NCI-H226 (cell line): ENCODE measurements at places on chromosomes 11 and 22.
A peak's percentile ranks its signal among the peaks of the same experiment; 100 is the strongest.

- DNase-seq, result peak; percentile 11
These were observed 56.8 kb downstream of the FCHSD2 start for GRCh38 chr11:73085189-73085875.

- DNase-seq, result peak; percentile 88
These were observed at the start of gene CAVIN3 for GRCh38 chr11:6320411-6321155. Gene CAVIN3 (minus strand): TSS chr11:6320501. CDS start chr11:6320476, 25 bp downstream.

- DNase-seq, result no peak
These were observed 11.5 kb downstream of the MRGPRX1 start for GRCh38 chr11:18927550-18928322.

DNA sequence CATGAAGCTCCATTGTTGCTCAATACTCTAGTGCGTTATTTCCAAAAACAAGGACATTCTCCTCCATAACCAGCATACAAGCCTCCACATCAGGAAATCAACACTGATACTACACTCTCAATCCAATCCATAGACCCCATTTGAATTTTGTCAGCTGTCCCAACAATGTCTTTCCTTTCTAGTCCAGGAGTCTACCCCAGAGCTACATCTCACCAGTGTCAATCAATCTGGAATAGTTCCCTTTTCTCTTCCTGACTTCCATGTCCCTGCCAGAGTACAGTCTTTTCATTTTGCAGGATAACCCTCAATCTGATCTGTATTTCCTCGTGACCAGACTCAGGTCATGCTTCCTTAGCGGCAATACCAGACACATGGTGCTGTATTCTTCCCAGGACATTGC is 43.0 kb downstream of the TCF20 start:
- DNase-seq, result no peak

GRCh38 chr11:124807660-124808270 is 7.6 kb upstream of the MSANTD2 start:
- DNase-seq, result no peak

- DNase-seq, result peak; percentile 16
These were observed 5.2 kb downstream of the TSPAN32 start for GRCh38 chr11:2306877-2307500.

GRCh38 chr11:62592146-62592815 is 958 bp upstream of the TUT1 start:
- DNase-seq, result no peak

DNA sequence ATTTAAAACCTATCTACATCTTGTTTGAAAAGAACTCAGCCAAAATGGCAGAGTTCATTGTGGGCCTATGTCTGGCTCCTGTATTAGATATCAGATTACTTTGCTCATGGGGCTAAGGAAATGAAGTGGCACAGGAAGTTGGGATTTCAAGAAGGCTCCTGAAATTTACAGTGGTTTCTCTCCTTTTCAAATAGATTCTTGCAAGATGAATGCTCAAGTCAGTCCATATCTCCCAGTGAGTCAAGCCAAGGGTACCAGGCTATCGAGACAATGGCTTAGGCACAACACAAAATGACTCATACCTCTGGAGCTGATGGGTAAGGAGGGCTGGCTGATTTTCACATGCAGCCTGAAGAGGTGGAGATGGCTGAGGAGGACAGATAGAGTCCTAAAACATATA is 24.1 kb upstream of the APOA1 start:
- DNase-seq, result peak; percentile 92

DNA sequence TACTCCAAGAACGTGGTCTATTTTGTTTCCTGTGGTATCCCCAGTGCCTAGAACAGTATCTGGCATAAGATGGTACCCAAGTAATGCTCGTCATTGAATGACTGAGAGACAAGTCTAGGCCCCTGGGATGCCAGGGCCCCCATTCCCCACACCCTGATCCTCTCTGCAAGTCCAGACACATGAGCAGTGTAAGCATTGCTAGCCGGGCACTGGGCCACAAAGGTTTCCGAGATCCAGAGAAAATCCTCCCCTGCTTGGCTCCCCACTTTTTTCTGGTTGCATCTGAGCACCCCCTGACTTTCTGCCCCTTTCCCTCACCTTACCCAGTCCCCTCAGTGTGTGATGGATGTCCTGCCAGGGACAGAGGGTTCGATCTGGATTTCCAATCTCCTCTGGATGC is 160.1 kb upstream of the NECTIN1 start:
- no peak for DNase-seq

DNA sequence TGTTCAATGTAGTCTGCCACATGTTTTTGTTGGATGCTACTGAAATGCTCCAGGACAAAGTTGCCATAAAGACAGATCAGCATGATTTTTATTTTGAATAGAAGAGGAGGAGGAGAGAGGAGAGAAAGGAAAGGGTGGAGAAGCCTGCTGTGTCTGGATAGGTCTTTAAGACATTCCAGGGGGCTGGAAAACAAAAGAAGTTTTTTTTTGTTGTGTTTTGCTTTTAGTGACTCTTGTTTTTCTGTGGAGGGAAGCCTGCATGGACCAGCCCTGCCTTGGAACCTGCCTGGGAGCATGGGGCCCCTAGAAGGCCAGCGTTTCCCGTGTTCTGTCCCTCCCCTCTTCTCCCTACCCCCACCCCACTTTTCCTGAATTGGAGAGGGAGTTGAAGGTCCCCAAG is 2.3 kb downstream of the TSPAN18 start:
- DNase-seq, result no peak

DNA sequence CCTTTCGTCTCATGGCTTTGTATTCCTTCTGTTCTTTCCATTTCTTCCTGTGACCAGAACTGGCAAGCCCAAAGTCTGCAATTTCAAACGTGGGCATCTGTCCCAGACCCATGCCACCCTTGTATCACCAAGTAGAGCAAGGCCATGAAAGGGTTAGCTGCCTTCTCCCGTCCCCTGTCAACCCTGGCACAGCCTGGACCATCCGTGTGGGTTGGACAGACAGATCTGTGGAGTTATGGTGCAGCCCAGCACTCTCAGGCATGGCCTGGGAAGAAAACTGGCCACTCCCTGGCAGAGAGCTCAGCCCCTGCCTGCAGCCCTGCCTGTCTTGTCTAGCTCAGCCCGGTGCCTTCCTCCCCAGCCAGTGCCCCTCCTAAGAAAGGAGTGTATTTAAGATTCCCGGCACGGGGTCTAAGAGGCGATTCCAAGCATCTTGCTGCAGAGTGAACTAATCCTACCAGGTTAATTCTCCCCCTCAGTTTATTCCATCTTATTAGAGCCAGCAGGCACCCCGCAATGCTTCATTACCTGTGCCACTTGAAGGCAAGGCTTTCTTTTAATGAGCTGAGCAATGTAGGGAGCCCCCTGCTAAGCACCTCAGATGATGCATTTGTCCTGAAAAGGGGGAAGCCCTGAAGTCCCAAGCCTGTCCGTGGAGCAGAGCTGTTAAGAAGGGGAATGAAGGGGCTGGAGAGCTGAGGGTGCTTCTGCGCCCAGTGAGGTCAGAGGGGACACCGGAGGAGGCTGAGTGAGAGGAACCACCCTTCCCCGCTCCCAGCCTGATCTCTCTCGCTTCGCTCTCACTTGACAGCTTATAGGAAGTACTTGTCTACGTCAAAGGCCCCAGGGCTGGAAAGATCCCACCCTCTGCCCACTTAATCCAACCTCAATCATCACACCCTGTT is 130.6 kb downstream of the SPATA19 start:
- no peak for DNase-seq

DNA sequence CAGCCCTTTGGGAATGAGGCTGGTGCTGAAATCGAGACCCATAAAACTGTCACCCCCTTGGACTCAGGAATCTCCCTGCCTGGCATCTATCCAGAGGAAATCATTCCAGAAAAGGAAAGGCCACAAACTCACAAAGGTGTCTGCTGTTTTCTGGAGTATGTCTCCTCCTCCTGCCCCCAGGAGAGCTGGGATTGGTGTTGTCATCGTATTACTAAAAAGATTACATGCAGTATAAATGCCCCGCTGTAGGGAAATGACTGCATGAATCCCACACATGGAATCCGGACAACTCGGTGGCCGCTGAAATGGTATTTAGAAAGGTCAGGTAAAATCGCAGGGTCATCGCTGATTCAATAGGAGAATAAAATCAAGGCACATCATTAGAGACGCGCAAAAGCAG is 18.9 kb upstream of the RFPL3 start:
- DNase-seq, result no peak

GRCh38 chr11:33772300-33772699 is 2.0 kb downstream of the FBXO3 start:
- DNase-seq, result peak; percentile 51
